ENCODE measurements at places on chromosomes 7 and 10.

DNA sequence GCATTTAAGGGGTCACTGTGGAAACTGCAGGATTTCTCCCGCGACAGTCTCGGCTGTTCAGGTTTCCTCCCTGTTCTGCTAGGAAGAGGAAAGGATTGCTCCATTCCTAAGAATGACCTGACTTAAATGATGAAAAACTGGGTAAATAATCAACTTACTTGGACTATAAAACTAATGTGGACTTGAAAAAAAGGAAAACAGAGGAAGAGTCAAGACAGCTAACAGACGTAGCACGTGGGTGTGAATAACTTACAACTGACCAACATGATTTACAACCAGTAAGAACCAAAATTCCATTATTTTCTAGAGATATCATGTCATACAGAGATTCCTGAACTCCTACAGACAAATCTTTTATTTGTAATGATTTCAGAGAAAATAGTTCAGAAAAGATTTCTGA lies 93.8 kb downstream of the ADAM12 start:
- no peak for DNase-seq

- DNase-seq = no peak
These were observed 651 bp upstream of the SKAP2 start for GRCh38 chr7:26865094-26865388.

GRCh38 chr10:24184455-24184854 lies 24.5 kb upstream of the KIAA1217 start:
- no peak for DNase-seq

- DNase-seq = no peak
These were observed 450.9 kb upstream of the MKI67 start for GRCh38 chr10:128576943-128577670.

DNA sequence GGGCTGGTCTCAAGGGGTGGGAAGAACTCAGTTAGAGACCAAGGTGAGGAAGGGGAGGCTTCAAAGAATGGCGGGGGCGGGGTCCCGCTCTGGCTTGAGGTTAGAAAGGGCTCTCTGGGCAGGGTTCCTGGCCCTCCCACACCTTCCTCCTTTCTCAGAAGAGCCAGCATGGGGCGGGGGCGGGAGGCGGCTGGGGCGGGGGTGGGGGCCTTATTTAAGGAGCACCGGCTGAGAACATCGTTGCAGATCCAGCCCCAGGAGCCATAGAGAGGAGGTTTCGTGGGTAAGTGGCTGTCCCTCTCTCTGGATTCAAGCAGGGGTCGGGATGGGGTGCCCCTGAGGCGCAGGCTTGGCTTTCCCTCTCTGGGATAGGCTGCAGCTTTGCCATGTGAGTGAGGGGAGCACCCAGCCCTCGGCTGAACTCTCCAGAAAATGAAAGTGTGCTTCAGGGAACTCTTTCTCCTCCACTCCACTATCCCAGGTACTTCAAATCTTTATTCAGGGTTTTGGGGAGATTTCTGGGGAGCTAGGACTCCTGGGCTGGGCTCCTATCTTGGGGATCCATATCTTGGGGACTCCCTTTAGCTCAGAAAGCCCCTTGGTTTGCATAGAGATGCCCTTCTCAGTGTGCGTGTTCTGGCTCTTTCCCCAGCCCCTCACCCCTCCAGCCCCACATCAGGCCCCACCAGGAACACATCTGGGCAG lies 3.3 kb upstream of the CUEDC2 start:
- DNase-seq = no peak

- DNase-seq = no peak
These were observed 59.2 kb downstream of the MINDY3 start for GRCh38 chr10:15801147-15801546.

DNA sequence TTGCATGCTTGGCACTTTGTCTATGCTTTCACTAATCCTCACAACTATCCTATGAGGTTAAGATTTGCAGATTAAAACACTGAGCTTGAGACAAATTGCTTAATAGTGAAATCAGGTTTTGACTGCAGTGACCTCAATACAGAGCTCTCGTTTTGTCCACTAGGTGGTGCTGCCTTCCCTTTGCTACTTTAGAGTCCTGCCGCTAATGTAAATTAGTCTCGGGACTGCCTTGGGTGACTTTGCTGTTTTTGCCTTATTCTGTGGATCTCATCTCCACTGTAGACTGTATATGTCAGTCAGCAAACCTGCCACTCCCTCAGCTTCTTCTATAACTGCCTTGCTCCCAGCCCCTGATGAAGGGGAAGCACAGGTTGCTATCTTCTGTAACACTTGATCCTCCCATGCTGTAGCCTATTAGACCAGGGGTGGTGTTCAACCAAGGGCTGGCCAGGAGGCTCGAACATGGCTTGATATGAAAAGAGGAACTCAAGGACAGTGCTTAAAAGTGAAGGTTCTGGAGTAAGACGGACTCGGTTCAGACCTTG lies 26.0 kb downstream of the ASB4 start:
- DNase-seq = peak; percentile 65

DNA sequence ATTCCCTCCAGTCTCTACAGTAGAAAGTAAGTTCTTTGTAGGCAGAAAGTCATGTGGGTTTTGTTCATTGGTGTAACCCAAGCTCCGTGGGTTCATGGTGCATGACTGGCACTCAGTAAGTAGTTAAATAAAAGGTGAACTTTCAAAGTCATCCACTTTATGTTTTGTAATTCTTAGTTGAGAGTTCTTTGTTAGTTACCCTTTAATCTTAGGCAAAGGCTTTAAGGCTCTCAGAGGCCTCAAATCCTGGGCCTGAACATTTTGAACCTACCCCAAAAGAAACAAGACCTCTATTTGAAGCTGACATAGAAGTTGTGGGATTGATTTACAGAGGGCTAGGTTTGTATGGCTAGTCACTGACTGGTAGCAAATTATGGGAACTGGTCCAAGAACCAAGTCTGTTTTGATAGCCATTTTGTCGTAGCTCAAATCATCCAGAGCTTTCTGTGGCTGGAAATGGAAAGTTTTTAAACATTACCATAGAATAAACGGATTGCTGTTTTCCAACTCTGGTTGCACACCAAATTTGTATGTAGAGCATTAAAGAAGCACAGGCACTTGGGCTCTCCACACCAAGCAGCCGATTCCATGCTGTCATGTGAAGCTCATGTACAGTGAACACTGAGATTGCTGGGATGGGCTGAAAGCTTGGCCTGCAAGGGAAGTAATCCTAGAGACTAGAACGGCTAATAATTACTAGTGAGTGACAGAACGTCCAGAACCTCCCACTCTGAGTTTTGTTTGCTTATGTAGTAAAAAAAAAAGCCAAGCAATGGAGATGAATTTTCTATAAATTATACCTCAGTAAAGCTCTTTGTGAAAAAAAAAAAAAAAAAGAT lies 53.5 kb downstream of the DENND11 start:
- no peak for DNase-seq
